Amniotic epithelial cell (primary cell): ENCODE measurements at places on chromosomes 13 and 19.

- DNase-seq, result no peak
Observed at GRCh38 chr13:50267917-50268316, 252.7 kb downstream of the KCNRG start.

DNA sequence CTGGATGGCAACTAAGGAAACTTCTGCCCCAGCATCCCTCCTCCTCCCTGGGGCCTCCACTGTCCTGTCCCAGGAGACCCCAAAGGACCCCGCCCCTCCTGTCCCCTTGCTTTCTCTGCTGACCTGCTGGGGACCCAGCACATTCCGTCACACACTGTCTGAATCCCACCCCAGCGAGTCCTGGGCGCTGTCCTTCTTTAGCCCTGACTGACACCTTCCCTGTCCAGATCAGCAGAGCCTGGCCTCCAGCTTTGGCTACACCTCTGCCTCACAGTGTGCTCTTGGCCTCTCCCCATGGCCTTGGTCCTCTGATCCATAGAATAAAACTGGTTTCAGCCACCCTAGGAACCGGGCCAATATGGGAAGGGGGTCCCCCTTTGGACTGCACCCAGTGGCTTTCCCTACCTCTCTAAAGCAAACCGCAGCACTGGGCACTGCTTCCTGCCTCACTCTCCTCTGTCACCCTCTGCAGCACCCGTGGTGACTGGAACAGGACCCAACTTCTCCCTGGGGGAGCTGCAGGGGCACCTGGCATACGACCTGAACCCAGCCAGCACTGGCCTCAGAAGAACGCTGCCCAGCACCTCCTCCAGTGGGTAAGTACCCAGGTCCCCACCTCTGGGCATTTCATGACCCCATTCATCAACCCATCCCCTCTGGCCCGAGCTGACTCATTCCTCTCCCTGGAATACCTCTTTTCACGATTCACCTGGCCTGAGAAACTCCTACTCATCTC lies 46.4 kb downstream of the SMIM24 start:
- no peak for DNase-seq

GRCh38 chr19:47215581-47215980 lies 15.4 kb downstream of the BBC3 start:
- no peak for DNase-seq

GRCh38 chr19:50465986-50466705 lies 10.2 kb upstream of the EMC10 start:
- DNase-seq, result no peak

DNA sequence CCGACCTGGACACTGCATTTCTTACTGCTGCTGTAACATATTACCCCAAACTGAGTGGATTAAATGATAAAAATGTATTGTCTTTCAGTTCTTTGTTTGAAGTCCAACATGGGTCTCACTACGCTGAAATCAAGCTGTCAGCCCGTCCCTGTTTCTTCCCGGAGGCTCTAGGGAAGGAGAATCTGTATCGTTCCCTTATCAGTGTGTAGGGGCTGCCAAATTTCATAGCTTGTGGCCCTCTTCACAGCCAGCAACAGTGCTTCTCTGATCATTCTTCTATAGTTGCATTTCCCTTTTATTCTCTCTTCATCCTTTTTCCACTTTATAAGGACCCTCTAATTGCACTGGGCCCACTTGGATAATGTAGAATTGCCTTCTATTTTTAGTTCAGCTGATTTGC lies 10.1 kb downstream of the ZNF234 start:
- DNase-seq, result no peak
